ENCODE measurements at places on chromosomes 1 and 21.

- DNase-seq, result peak; percentile 50
Observed at GRCh38 chr1:111463029-111463683, 10.6 kb upstream of the C1orf162 start.

DNA sequence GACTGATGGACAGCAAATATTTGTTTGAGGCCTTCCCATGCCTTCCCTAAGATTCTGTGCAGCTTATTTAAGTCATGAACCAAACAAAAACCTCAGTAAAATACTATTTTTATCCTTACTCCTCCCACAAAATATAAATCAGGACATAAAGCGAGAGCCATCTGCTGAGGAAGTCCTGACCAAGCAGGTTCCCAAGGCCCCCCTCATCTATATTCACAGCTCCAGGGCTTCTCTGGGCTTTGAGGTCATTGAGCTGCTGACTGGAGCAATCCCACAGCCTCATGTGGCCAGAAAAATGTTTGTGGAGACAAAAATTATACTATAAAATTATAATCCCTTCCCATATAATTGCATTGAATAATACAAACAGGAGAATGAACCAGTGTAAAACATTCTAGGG, 846.2 kb downstream of the ADGRL2 start:
- DNase-seq, result no peak

DNA sequence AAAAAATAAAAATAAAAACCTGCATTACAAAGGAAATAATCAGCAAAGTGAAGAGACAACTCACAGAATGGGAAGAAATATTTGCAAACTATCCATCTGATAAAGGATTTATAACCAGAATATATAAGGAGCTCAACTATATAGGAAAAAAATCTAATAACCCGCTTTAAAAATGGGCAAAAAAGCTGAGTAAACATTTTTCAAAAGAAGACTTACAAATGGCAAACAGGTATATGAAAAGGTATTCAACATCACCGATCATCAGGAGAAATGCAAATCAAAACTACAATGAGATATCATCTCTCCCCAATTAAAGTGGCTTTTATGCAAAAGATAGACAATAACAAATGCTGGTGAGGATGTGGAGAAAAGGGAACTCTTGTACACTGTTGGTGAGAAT, 3.8 kb upstream of the GNG5 start:
- DNase-seq, result no peak

- no peak for DNase-seq
Observed at GRCh38 chr1:193909406-193910082, 723.1 kb upstream of the B3GALT2 start.

DNA sequence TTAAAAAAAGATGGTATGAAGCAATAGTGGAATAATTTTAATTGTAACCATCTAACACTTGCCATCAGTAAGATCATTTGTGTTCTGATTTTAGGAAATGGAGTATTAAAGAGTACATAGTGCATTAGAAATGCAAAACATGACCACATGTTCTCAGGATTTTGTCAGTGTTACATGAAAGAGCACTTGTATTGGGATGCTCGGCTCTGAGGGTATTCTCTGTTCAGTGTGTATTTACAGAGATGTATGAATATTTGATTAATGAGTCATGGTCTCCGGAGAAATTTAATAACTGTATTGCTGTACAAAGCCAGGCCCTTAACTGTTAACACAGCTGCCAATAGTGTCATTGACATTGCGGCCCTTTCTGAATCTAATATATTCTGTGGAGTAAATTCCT, 91.7 kb downstream of the ATG4C start:
- no peak for DNase-seq

Measured in RKO (cell line).